CD4-positive, alpha-beta T cell treated with Interleukin-6 at 100 ng/mL for 8 hours (primary cell): ENCODE measurements at places on chromosomes 5 and 9.

DNA sequence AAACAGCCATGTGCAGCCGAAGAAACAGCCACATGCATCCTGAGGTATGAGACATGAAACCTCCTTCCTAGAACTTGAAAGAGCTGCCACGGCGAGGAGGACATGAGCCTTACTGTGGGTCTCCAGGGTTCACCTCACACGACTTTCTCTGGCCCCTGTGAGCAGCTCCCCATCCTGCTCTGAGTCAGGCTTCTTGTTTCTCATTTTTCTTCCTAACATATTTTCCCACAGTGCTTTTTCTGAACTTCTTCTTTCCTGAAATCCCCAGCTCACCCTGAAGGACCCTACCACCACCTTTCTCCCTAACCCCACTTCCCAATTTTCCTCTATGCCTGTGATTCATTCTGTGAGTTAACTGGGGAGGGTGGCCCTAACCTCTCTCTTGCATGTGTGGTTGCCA is 33.7 kb upstream of the ADRB2 start:
- no peak for DNase-seq

GRCh38 chr5:128193665-128194390 is 110.3 kb downstream of the SLC12A2 start:
- DNase-seq = no peak

GRCh38 chr5:111930449-111930848 is 173.5 kb upstream of the NREP start:
- DNase-seq = no peak

GRCh38 chr9:78486661-78487060 is 189.7 kb downstream of the PSAT1 start:
- no peak for DNase-seq

DNA sequence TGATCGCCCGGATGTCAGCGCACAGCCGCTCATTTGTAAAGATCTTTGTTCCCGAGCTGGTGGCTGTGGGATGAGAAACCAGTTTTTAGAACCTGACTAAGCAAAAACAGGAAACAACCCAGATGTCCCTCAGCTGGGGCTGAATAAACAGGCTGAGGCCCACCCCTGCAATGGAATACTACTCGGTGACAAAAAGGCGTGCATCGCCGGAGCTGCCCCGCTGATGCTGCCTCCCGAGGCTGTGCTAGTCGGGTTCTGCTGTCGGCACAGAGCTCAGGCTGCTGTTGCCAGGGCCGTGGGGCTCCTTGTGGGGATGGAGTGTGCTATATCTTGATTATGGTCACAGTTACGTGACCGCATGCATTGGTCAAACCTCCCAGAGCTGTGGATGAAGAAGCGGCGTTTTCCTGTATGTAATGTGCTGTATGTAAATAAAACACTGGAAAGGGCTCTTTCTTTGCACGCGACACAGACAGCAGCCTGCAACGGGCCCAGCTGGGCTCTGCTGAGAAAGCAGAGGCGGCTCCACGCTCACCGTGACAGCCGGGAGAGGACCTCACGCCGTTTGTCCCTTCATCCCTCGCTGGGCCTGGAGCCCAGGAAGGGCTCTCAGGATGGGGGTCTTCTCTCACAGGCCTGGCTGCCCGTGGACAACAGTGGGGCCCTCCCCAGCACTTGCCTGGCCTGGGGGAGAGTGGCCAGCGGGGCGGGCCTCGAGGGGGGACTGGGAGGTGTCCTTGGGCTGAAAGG is 51.5 kb upstream of the RNU6ATAC start:
- DNase-seq = no peak

DNA sequence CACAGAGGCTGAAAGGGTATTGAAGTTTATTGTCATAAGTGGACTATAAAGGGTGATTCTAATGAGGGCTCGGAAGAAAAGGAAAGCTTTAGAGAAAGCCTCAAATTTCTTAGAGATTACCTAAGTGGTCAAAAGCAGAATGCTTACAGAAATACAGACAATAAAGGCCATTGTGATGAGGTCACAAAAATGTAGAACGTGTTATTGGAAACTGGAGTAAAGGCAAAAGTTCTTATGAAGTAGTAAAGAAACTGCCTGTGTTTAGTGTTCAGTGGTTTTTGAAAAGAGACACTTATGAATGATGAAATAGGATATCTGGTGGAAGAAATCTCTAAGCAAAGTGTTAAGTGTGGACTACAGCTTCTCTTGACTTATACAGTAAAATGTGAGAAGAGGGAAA is 726.9 kb downstream of the DNAH5 start:
- DNase-seq = no peak

GRCh38 chr5:56490971-56491468 is 257.9 kb upstream of the ANKRD55 start:
- peak; percentile 49 for DNase-seq

DNA sequence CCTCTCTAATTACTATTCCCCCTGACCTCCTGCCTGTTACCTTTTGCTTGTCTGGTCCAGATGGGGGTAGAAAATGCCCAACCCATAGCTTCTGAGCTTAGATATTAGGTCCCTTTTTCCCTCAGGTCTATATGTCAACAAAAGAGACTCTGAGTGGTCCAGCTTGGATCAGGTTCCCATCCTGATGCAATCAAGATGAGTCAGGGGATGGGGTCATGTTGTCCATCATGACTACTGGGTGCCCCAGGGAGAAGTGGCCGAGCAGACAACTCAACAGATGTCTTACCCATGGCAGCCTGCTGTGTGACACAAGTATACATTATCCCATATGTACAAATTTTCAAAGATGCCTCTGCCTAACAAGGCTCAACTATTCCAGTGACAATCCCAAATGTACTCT is 9.1 kb upstream of the ANKH start:
- DNase-seq = no peak

DNA sequence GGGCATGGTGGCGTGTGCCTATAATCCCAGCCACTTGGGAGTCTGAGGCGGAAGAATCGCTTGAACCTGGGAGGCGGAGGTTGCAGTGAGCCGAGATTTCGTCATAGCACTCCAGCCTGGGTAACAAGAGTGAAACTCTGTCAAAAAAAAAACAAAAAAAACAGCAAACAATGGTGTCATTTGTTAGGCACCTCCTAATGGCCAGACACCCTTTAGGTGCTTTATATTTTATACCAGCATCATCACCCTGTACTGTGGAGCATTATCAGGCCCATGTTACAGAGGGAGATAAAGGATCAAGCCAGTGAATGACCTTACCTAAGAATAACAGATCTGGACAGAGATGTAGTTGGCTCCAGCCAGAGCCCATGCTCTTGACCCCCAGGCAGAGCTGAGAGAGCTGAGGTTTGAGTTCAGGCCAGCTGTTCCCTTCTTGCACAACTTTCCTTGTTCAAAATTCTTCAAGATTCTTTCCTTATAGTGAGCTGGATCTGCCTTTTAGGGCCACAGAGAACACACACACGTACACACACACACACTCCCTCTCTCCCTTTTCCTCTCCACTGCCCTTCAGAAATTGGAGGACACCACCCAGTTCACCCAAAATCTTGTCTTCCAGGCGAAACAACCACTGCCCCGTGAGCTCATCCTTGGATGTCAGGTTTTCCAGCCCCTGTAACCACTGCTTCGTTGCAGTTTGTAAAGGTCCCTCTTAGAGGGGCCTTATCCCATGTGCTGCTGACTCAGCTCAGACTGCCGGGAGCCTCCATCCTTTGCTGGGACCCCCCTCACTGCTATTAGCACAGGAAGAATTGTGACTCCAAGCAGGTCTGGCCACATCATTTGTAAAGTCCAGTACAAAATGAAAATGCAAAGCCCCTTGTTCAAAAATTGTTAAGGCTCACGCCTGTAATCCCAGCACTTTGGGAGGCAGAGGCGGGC is 10.4 kb upstream of the PTGES start:
- DNase-seq = no peak

DNA sequence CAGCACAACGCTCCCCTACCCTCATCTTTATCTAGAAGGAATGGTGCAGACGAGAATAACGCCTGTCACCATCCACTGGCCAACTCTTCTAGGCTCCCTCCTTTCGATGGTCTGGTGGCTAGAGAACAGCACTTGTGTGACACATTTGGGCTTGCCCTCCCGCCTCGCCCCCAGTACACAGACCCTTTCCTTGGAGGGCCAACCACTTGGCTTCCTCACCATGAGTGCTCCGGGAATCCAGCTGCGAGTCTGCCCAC is 1.4 kb downstream of the GNAQ start:
- peak; percentile 15 for DNase-seq

- DNase-seq = no peak
These were observed 82.3 kb downstream of the DAPK1 start for GRCh38 chr9:87579781-87580541.

- DNase-seq = no peak
These were observed 45.9 kb downstream of the RANBP17 start for GRCh38 chr5:170907758-170908157.

DNA sequence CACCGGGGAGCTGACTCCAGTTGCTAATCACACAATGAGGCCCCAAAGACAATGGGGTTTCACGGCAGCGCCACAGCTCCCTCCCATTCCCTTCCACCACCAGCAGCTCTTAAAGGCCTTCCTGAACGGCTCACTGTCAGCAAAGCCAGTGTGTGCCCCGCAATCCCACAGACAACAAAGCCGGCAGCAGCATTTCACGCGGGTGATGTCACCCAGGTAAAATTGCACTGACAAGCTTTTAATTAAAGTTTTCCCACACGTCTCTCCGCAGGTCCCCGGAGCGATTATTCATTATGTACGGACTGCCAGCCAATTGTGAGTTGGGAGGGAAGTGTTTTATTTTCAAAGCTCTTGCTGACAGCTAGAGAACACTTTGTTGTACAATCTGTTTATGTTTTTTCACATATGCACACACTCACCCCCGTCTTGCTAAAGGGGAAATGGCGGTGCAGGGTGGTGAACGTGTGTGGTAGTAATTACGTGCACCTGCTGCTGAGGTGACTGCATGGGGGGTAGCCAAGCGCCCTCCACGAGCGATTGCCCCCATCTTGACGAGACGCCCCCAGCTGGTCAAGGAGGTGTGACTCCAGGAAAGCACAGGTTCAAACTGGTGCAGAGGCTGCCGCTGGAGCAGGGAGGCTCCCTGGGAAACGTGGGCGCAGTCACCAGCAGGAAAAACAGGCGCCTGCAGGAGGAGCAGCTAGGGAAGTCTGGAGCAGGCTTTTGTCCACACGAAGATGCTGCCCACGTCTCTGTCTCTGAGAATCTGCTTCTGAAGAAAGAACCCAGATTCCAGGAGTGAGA is 65.0 kb downstream of the IRX2 start:
- no peak for DNase-seq
